NCI-H187 (cell line): ENCODE measurements at places on chromosomes 3 and 15.
A peak's percentile ranks its signal among the peaks of the same experiment; 100 is the strongest.

DNA sequence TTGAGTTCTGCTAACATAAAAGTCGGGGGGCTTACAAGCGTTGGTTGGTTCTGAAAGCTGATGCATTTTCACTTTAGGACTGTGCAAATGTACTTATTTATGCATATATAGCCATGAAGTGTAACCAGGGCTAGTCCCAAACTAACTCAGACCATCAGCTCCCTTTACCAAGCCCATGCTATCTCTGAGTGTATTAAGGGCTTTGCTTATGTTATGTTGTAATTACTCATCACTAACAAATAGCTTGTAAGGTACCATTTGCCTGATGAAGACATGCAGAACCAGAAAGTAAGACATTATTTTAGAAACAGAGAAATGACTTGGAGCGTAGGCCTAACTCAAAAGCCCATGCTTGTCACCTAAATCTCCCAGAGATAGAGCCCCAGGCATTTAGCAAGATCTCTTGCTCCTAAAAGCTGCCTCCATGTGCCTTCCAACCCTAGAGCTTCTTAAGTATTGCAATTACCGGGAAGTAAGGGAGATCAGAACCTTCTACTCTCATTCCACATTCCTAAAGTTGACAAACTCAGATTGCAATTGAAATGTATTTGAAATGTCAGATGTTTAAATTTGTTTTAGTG is 362.9 kb upstream of the RBMS3 start:
- no peak for DNase-seq

GRCh38 chr15:20356444-20356910 is 185.1 kb downstream of the GOLGA6L6 start:
- DNase-seq = no peak

- DNase-seq = no peak
Observed at GRCh38 chr3:86973440-86973839, 17.5 kb downstream of the VGLL3 start.

GRCh38 chr15:69854001-69854400 is 243.7 kb downstream of the TLE3 start:
- no peak for DNase-seq

DNA sequence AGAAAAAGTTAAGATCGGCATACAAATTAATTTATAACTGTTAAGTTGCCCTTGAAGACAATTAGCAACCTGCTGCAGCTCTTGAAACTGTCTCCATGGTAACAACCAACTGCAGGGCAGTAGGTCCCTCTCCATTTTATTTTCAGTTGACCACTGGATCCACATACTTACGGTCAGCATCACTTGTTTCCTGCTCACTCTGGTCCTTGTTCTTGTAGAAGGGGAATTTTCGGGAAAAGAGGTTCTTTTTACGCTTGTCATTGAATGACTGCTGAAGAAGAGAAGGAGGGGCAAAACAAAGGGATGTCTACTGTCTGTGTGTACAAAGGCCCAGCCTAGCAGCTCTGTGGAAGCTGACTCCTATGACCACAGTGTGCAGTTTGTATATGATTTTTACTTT is 46.8 kb upstream of the MELTF start:
- DNase-seq = no peak

- DNase-seq = peak; percentile 52
Observed at GRCh38 chr3:165206454-165207266, 10.5 kb upstream of the SLITRK3 start.

DNA sequence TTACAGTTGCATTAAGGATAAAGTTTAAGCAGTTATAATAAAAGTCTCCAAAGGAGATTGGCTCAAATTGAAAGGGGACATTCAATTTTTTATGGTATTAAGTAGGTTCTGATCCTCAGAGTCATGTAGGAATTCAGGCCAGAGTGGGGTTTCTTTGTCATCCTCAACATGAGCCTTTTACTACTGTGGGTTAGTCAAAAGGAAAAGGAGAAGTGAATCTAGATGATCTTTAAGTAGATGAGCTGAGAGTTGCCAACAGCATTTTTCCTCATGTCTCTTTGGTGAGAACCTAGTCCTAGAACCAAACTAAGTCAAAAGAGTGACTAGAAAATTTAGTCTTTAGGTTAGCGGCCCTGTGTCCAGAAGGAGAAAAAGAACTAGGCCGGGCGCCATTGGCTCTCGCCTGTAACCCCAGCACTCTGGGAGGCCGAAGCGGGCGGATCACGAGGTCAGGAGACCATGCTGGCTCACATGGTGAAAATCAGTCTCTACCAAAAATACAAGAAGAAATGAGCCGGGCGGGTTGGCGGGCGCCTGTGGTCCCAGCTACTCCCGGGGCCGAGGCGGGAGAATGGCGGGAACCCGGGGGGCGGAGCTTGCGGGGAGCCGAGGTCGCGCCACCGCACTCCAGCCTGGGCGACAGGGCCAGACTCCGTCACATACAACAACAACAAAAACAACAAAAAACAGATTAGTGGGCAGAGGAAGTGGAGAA is 4.2 kb upstream of the CHL1 start:
- no peak for DNase-seq

- DNase-seq = no peak
Observed at GRCh38 chr3:12870942-12871341, 29.6 kb upstream of the RPL32 start.

- DNase-seq = no peak
Observed at GRCh38 chr15:47507221-47507985, 209.9 kb upstream of the SEMA6D start.

DNA sequence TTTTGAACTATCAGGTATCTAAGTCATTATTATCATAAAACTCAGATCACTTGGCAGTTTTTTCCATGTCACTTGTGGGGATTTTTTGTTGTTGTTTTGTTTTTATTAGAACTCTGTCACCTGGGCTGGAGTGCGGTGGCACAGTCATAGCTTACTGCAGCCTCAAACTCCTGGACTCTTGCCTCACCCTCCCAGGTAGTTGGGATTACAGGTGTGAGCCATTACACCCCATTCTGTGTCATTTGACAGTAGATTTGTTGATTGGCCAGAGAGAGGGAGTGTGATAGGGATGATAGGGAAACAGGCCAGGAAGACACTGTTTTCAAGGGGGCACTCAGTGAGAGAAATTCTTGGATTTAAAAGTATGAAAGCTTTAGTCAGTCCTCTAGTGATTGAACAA is 54.7 kb upstream of the SCAANT1 start:
- DNase-seq = no peak

GRCh38 chr3:48474619-48475018 is 28.1 kb downstream of the ATRIP start:
- no peak for DNase-seq

DNA sequence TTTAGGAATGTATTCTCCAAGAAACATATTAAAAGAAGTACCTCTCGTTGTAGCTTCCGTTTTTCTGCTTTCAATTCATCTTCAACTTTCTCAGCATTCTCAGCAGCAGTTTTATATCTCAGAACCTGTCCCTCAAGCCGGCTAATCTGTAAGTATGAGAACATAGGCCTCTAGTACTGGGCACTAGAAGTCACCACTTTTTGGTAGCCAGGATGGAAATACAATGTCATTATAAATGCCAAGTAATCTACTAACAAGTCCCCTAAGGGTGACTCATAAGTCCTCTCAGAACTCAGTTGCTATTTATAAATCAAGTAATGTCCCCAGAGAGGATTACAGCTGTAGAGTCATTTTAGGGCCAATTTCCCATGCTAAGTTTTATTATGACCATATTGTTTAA is 61.1 kb downstream of the MLH1 start:
- no peak for DNase-seq

DNA sequence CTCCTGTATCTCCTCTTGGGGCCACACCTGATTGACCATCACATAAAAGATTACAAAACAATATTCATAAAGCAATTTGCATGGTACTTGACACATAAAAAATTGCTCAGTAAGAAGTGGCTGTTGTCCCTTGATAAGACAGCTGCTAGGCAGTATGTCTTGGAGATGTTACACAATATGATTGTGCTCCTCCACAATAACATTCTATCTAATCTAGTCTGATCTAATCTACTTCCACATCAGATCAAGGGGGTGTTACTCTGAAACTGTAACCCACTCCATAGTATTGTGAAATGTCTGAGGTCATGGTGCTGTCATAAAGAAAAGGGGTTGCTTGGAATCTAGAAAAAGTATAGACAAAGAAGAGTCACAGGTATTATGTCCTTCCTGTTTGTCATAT is 23.4 kb upstream of the AQP9 start:
- no peak for DNase-seq

DNA sequence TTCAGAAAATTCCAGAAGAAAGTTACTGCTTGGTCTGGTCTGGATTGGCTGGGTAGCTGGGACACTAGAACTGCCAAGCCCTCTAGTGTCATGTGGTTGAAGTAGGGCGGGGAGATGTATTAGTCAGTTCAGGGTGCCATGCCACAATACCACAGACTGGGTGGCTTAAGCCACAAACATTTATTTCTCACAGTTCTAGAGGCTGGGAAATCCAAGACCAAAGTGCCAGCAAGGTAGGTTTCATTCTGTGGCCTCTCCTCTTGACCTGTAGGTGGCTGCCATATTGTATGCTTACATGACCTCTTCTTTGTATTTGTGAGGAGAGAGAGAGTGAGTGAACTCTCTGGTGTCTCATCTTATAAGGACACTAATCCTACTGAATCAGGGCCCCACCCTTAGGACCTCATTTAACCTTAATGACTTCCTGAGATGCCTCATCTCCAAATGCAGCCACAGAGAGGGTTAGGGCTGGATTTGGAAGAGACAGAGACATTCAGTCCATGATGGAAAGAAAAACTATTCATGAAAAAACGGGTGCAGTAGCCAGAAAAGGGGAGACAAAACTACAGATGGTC is 18.1 kb upstream of the ZSCAN2 start:
- DNase-seq = no peak

DNA sequence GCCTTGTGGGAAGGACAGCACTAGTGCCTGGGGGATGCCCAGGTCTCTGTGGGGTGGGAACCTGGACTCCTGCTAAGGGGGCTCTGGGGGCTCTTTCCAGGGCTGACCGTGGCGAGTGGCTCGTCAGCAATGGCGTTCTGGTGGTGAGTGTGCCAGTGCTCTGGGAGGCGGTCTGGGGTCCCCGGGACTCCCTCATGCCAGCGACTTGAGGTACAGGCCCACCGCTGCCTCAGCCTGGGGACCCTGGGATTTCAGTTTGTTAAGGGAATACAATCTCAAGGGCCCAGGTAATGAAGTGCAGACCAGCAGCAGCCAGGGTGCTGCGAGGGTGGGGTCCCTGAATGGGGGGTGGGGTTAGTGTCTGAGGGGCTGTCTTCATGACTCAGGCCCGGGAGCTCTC is 2.5 kb downstream of the PLA2G4B start:
- no peak for DNase-seq

DNA sequence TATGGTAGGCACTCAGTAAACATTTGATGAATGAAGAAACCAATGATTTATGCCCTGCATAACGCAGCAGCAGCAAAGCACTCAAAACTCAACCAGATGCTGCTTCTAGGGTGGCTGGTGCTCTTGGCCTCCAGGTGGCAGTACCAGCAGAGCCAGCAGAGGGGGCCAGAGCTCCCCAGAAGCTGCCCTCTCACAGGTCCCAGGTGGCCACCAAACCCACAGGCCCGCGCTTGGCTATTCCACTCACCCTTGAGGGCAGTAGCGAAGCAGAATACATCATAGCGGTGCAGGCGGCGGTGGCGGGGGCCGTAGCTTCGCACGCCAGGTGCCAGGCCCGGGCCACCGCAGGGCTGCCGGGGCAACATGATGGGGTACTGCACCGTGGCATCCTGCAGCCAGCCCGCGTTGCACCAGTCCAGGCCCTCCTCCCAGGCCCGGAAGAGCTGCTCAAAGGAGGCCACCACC is 16.6 kb downstream of the HAPLN3 start:
- DNase-seq = no peak

GRCh38 chr3:103963599-103963998 is 1403.1 kb upstream of the ALCAM start:
- no peak for DNase-seq

DNA sequence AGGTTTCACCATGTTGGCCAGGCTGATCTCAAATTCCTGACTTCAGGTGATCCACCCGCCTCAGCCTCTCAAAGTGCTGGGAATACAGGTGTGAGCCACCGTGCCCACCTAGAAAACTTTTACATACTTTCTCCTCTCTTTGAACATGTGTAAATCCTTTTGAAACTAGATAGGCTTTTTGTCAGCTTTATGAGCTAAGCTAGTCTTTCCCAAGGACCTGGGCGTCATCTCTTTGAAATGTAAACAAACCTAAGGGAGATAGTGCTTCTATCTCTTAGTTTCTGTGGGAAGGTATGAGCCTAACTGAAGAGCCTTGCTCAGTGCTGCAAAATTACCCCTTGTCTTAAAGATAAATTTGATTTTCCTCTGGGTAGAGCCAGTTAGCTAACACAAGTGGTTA is 4.8 kb downstream of the CX3CR1 start:
- no peak for DNase-seq

DNA sequence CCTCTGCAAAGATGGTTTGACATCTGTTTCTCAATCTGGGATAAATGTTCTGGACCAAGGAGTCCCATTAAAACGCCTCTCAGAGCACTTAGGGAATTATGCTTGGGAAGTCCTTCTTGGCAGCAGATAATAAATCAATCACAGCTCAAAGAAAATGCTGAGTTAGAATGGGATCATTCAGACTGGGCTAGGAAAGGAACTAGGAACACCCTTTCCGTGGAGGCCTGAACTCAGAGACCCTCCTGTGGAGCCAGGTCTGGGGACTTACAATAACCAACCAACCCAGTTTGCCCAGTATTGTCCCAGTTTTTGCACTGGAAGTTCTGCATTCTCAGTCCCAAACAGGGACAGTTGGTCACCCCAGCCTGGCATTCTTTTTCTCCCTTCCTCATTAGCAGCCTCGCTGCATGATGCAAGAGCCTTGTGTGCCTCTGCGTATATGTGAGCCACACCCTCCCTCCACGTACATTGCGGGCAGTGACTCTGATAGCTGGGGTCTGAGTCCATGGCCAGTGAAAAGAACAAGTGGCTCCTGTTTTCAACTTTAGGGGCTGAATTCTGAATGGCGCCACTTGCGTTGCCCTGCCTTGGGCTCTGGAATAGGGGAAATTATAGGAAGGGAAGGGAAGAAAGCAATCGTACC is 88.7 kb downstream of the SEMA5B start:
- DNase-seq = no peak

DNA sequence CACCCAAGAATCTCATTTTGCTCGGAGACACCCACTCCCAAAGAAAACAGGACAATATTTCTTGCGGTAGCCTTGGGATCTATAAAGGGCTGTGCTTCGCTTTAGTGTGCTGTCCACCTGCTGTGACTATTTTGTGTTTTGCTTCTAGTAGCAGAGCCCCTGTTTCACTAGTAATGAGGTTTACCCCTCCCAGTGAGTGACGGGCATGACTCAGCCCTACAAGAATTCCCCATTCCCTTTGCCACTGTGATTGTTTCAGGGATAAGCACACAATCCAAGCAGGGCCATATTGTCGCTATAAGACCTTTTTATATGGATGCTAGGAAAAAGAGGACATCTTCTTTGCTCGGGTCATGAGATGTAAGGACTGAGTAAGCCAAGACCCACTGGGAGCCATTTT is 62.5 kb upstream of the FOXB1 start:
- no peak for DNase-seq

DNA sequence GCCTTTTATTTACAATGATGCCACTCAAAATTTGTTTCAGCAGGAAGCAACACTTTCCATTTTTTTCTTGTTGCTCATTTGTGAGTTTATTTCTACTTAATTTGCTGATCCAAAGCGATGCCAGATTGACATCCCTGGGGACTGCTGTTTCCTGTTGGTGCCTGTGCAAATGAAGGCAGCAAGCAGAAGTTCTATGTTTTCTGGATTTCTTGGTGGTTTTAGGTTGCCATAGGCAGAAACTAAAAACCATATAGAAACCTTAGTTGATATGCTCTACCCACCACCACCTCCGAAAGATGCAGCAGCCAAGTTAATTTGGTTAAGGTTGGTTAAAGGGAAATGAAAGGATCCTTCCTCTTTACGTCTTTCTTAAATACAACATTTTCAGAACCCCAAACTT is 356.2 kb downstream of the RBMS3 start:
- DNase-seq = no peak
